Neural progenitor cell (in vitro differentiated cells): ENCODE measurements at places on chromosomes 6 and 20. TPM values are rescaled to one million over a fixed set of nuclear protein-coding genes. Genes with fewer than 3 reads are reported as not detected.
A peak's percentile ranks its signal among the peaks of the same experiment; 100 is the strongest.

DNA sequence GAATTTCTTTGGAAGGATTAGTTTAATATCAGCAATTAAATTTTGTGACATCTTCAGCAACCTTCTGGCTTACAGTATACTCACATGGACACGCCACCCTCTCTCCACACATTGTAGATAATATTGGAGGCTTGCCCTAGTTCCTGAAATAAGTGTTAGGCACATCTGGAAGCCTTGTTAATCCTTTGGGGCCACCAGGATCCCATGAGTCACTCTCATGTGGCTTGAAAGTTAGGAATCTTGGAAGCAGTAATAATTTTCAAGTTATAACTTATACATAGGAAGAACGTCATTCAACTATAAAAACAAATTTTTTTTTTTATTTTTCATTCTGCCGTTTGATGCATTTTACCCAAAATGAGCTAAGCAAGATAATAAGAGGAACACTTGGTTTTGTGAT is 20.5 kb downstream of the LAMA4 start:
- no peak for DNase-seq

- no peak for DNase-seq
These were observed 77.7 kb upstream of the SLC22A23 start for GRCh38 chr6:3534599-3534998.

DNA sequence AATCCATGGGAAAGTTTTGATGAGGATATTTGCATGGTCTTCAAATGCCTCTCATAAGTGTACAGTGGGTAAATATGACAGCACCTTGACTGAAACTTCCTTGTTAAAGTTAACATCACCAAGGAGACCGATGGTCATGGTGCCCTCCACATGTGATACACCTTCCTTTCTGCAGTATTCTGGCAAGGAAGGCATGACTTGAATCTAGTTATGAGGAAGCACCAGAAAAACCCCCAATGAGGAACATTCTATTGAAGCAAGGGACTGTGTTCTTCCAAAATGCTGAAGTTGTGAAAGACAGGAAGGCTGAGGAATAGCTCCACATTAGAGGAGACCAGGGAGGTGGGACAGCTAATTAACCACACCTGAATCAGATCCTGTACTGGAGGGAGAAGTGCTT is 118.3 kb downstream of the SLC24A3 start:
- no peak for DNase-seq

- peak; percentile 93 for DNase-seq
These were observed 778 bp upstream of the LIN28B start for GRCh38 chr6:104955927-104956730.

DNA sequence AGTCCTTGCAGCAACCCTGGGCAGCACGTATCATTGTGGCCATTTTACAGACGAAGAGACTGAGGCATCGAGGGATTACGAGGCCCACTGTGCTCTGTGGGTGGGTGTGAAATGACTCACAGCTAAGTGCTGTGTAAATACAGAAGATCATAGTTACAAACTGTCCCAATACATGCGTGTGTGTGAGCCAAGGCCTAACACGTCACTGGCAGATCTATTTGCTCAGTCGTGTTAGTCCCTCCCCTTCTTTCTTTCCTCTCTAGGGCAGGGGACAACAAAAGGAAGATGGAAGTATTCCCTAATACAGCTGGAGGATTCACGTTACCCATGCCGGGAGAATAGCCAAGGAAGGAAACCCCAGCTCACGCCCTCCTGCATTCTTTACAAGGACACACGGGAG is 175.9 kb downstream of the CDC5L start:
- no peak for DNase-seq

- no peak for DNase-seq
These were observed 6.7 kb upstream of the SYNJ2 start for GRCh38 chr6:157974967-157975366.

GRCh38 chr20:36758276-36758675 is 12.4 kb upstream of the NDRG3 start:
- DNase-seq: no peak

GRCh38 chr20:54643761-54644160 is 168.4 kb downstream of the DOK5 start:
- DNase-seq: no peak

DNA sequence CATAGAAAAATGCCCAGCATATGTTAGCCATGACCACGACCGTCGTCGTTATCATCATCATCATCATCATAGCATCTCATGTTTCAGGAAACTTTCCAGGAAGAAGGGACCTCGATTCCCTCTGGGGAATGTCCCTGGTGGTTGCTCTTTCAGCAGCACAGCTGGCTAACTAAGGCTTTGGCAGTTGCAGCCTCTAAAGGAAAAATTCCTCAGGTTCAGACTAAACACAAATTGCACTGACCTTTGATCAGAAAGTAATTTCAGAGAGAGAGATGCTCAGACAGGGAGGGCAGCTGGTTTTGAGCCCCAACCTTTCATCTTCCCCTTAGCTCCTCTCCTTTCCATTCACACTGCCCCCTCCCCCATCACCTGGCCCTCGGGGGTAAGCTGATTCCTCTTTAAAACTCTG is 5.6 kb upstream of the CFB start:
- DNase-seq: no peak

DNA sequence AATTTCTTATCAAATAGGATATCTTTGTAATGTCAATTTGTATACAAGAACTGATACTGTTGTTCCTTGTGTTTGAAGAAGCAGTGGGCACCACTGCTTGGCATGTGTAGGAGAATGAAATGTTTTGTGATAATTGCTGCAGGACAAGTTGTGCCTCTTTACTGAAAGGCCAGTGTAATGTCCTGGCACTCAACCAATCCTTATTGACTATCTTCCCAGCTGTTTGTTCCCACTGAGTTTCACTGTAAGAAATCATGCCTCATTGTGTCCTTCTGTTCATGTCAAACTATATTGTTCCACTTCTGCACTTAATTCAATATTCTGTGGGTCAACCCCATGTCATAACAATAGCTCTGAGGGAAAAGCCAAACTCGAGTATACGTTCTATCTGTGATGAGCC is 136.1 kb upstream of the FAM83B start:
- DNase-seq: no peak

GRCh38 chr20:58251979-58252591 is 23.6 kb upstream of the ANKRD60 start:
- DNase-seq: no peak

- DNase-seq: peak; percentile 80
These were observed 56.9 kb upstream of the ARMH2 start for GRCh38 chr6:24855395-24856245.

- DNase-seq: no peak
These were observed 161.7 kb downstream of the SYCP2 start for GRCh38 chr20:59771506-59772372.

GRCh38 chr6:40671001-40671693 is 84.0 kb upstream of the LRFN2 start:
- no peak for DNase-seq

GRCh38 chr6:157478926-157479325 is 97.9 kb downstream of the ZDHHC14 start:
- no peak for DNase-seq

- DNase-seq: no peak
These were observed 49.1 kb upstream of the UBR2 start for GRCh38 chr6:42514745-42515144.

GRCh38 chr6:110421749-110422443 is 6.5 kb upstream of the DDO start:
- no peak for DNase-seq

- DNase-seq: no peak
These were observed 33.8 kb upstream of the RREB1 start for GRCh38 chr6:7073821-7074525.

DNA sequence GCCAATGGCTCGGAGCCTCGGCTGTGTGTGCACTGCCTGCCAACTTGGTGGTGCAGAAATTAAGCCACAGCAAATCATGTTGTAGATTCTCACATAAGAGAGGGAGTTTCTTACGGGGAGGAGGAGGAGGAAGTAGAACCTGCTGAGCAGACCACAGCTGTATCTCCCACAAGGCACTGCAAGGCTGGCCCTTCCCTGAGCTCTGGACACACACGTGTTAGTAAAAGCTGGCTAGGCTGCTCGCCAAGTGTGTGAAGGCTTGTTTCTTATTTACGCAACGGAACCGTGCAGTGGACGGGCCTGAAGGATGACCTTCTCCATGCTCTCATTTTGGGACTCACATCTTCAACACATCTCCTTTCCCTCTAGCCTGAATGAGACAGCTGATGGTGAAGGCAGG is 15.7 kb upstream of the QKI start:
- no peak for DNase-seq

- DNase-seq: no peak
These were observed 90.2 kb upstream of the CCDC167 start for GRCh38 chr6:37589941-37590340.

DNA sequence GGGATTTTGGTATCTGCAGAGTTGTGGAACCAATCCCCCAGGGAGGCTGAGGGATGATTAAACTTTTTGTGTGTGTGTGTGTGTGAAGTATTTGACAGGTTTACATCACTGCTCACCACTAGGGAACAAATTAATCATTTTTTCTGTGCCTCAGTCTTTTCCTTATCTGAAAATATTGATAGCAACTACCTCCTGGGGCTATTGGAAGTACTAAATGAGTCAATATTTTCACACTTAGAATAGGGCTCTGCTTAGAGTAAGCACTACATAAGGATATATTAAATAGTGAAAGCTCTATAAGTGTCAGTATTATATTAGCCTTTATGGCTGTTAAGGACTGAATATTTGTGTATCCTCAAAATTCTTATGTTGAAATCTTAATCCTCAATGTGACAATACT is 155.2 kb upstream of the UST start:
- DNase-seq: no peak

GRCh38 chr20:36272547-36273220 is 33.5 kb upstream of the DLGAP4 start:
- no peak for DNase-seq

DNA sequence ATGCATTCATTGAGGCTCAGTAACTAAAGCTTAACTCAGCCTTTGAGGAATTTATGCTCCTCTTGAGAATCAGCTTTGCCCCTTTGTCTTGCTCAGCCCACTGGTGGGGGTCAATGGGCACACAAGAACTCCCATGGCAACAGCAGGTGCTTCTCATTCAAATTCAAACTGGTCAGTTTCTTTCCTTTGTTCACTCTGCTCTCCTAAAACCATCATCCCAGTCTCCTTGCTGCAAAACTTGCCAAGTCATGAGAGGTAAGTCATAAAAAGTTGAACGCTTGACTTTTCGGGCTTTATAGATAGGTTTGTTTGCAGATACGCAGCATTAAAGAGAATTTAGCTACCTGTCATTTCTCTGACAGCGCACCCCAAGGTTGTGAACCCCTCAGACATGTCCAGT is 146.8 kb downstream of the TFAP2A start:
- peak; percentile 76 for DNase-seq

- no peak for DNase-seq
These were observed 1.2 kb upstream of the COL19A1 start for GRCh38 chr6:69865126-69865525.

DNA sequence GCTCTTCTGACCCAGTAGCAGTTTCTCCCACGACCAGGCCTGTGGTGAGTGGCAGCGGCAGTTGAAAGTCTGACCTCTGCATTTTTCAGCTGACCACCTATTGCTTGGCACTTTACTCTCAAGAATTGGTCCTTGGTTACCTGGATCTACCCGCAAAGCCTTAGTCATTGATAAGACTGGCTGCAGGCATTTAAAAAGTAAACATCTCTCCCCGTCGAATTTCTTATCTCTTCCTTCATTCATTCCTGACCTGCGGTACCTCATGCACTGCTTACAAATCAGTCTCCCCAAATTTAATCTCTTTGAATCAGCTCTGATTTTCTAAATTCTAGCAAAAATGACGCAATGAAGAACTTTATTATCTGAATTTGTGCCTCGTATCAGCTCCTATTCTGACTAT is 26.1 kb upstream of the IPCEF1 start:
- DNase-seq: no peak

DNA sequence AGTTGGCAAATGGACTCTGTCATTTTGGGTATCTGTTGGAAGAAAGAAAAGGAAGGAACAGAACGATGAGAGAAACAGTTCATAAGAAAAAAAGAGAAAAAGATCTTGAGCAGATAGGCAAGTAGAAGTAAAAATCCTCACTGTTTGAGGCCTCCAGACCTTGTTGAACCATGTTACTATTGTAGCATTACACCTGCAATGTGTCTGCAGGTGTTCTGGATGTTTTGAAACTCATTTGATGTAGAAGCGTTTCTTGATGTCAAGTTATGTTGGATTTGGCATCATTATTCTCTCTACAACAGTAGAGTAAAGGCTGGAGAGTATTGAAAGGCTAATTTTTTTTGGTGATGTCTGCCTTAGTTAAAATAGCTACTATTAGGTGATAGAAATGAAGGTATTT is 108.7 kb downstream of the CARMIL1 start:
- DNase-seq: no peak

DNA sequence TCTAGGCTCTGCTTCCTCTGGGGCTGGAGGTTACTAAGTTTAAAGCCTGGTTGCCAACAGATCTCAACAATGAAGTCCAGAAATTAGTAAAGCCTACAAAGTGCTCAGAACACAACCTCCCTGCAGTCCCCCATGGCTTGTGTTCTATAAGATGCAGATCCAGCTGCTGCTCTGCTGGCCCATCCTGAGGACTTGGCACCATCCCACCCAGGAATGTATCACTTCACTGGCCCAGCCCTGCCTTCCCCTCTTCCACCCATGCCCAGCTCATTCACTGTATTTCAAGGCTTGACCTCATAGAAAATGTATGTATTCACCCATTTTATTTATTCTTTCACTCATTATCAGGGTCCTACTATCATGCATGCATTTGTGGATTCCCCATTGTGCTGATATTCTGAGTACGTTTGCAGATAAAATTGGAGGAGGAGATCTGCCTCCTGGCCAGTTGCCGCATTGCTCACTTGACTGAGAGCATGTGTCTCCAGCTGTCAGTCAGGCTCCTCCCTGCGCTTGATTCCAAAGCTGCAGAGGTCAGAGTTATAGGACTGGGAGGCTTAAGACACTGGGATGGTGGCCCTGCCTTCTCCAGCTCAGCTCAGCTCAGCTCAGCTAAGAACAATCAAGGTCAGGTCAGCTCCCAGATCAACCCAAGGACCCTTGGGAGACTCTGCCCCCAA is 104.8 kb downstream of the MAFB start:
- no peak for DNase-seq

DNA sequence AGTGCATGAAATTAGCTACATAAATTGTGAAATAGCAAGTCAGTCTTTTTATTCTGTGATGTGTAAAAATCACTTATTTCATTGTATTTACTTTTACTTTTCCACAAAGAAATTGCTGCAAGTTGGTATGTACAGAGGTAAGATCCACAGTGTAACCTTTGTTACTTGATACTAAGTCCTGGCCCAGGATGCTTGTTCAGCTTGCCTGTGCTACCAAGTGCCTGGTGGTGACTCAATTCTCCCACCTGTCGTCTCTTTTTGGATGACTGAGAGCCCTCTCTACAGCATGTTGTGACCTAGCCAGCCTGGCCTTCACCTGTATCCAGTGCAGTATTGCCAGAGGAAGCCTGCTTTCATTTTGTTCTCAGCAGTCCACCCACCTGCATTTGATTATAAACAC is 54.9 kb downstream of the ANKRD6 start:
- no peak for DNase-seq

ZDHHC14 gene
- 7.1 and 14.5 TPM in 2 replicates for total RNA-seq

SSTR4 gene
- not detected in 2 replicates for total RNA-seq

ANGPT4 gene
- total RNA-seq: 0.06 and 0.19 TPM in 2 replicates

FOXC1 gene
- 0.09 and 0.45 TPM in 2 replicates for total RNA-seq

CCN2 gene
- total RNA-seq: 46.7 and 54.5 TPM in 2 replicates

SEMG2 gene
- total RNA-seq: not detected in 2 replicates

GABRR1 gene
- not detected in 2 replicates for total RNA-seq

SPATS1 gene
- total RNA-seq: 0.25 TPM in 1 of 2 replicates, not detected in the other

FAXC gene
- total RNA-seq: 13.5 and 23.0 TPM in 2 replicates

GCNT2 gene
- 34.7 and 48.4 TPM in 2 replicates for total RNA-seq

SLC29A1 gene
- total RNA-seq: 34.8 and 69.7 TPM in 2 replicates

FLRT3 gene
- total RNA-seq: 24.0 and 41.8 TPM in 2 replicates
